ENCODE measurements at places on chromosomes 13 and 19. TPM values are rescaled to one million over a fixed set of nuclear protein-coding genes. Genes with fewer than 3 reads are reported as not detected.

The FAM124A gene
- 0.29 TPM for total RNA-seq

The PALM3 gene
- total RNA-seq, result 0.99 TPM

The DCT gene
- total RNA-seq, result 0.17 TPM

The NR1H2 gene
- 60.5 TPM for total RNA-seq

The CRLF1 gene
- total RNA-seq, result 9.5 TPM

The APC2 gene
- 0.83 TPM for total RNA-seq

The CHAMP1 gene
- 13.9 TPM for total RNA-seq

The ICAM3 gene
- total RNA-seq, result 7.0 TPM

The LIM2 gene
- total RNA-seq, result not detected

The CEACAM16 gene
- not detected for total RNA-seq

The ZNF492 gene
- 0.17 TPM for total RNA-seq

The ALOX5AP gene
- total RNA-seq, result 0.29 TPM
